ENCODE measurements at places on chromosomes 7 and 10.

- DNase-seq: peak; percentile 49
Measured at GRCh38 chr7:151251689-151252560, 3.4 kb upstream of the SMARCD3 start.

GRCh38 chr7:134350709-134351108 lies 34.0 kb upstream of the SLC35B4 start:
- DNase-seq: no peak

- DNase-seq: no peak
Measured at GRCh38 chr7:11923376-11923930, 91.5 kb upstream of the THSD7A start.

DNA sequence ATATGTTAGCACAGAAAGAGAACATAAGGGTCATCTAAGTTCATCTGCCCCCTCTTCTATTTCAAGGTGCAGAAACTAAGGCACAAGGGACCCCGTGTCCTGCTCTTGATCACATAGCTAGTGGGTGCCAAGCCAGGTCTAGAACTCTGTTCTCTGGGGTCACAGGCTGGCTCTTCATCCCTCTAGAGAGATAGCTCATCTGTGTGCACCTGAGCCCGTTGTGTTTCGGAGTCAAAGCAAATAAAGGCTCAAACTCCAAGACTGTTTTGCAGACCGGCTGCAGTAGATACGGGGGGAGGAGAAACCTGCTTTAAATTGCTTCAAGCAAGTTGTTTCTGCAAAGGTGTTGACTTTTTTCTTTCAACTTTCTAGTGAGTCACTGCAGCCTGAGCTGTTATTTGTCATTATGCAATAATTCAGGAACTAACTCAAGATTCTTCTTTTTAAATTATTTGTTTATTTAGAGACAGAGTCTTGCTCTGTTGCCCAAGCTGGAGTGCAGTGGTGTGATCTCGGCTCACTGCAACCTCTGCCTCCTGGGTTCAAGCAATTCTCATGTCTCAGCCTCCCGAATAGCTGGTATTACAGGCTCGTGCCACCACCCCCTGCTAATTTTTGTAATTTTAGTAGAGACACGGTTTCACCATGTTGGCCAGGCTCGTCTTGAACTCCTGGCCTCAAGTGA lies 6.5 kb downstream of the BLVRA start:
- DNase-seq: no peak

- DNase-seq: no peak
Measured at GRCh38 chr7:770741-771166, 43.7 kb upstream of the PRKAR1B start.

GRCh38 chr7:157613575-157614322 lies 276.9 kb downstream of the DNAJB6 start:
- no peak for DNase-seq

DNA sequence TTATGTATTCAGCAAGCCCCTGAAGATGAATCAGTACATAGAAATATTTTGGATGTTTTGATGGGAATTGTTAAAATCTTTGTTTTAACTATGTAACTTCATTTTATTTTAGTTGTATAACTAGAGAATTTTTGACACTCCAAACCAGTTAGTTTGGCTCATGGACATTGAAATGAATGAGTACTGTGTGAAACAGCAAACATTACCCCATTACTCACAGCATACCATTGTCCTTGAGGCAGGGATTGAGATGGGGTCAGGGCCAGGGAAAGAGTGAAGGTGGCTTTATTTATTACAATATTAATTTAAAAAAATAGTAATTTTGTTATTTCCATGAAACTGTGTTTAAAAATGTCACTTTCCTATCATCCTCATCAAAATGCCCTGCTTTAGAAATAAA lies 4.8 kb upstream of the BMPER start:
- DNase-seq: peak; percentile 33

DNA sequence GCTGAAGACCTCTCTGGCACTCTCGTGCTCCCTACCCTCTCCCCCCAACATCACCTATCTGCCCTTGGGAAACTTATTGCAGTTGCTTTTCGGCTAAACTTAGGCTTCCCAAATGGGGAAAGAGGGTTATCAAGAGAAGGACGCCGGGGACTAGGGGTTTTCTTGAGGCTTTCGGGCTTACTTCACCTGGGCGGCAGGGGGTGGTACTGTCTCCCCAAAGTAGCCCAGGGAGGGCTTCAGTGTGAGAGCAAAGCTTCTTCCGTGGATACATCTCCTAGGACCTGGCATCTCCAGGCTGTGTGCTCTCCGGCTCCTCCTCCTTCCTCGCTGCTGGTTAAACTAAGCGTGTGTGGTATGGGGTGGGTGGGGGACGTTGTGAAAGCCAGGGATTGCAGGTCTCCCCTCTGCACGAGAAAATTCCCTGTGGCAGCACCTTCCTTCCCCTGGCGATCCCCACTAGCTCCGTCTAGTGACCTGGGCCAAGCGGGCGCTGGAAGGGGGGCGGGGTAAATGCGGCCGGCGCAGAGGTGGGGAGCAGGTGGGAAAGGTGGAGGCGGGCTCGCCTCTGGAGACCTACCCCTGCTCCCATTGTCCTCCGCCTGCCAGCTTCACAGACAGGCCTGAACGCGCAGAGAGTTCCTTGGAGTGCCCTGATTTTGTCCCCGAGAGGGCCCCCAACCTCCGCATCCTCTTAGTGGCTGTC lies 1.1 kb downstream of the PLXDC2 start:
- DNase-seq: no peak

DNA sequence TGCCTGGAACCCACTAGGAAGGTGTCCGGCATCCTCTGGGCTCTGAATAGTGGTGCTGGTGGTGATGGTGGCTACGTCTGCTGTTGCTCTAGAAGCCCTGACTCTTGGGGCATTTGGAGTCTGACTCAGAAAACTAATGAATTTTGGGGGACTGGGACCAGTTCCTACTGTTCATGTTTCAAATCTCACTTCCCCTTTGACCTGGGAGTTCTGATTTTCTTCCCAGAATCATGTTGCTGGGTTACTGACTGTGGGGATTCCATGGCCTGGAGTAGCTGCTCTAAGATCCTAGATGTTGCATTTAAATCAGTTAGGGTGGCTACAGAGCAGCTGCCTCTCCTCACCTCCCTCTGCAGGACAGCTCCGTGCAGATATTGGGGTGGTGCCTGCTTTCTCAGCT lies 3.2 kb downstream of the TSPAN33 start:
- DNase-seq: no peak

- DNase-seq: no peak
Measured at GRCh38 chr10:76041551-76041950, 610.1 kb downstream of the LRMDA start.

- no peak for DNase-seq
Measured at GRCh38 chr7:39407723-39408122, 158.5 kb upstream of the YAE1 start.

GRCh38 chr10:3064423-3064822 lies 2.9 kb upstream of the PFKP start:
- DNase-seq: no peak

DNA sequence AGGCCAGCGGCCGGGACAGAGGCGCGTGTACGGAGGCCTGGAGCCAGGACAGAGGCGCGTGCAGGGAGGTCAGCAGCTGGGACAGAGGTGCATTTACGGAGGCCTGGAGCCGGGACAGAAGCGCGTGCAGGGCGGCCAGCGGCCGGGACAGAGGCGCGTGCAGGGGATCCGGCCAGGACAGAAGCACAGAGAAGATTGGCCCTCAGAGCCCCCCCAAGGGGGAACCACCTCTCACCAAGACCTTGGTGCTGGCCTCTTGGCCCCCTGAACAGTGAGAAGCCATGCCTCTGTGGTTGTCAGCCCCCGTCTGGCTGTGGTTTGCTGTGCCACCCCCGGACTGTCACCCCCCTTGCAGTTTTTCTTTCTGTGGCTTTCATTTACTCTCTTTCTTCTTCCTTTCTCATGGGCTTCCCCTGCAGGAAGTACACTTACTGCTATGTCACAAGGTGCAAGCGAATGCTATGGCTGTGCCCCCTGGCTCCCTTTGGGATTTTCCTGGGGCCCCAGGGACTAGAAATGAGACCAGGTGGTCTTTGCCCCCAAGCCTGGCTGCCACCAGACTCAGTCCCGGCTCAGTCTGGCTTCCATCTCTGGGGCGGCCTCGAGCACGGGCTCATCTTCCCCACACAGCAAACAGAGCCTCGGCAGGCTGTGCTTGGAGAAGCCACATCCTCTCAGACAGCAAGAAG lies 41.1 kb downstream of the INSIG1 start:
- DNase-seq: no peak

DNA sequence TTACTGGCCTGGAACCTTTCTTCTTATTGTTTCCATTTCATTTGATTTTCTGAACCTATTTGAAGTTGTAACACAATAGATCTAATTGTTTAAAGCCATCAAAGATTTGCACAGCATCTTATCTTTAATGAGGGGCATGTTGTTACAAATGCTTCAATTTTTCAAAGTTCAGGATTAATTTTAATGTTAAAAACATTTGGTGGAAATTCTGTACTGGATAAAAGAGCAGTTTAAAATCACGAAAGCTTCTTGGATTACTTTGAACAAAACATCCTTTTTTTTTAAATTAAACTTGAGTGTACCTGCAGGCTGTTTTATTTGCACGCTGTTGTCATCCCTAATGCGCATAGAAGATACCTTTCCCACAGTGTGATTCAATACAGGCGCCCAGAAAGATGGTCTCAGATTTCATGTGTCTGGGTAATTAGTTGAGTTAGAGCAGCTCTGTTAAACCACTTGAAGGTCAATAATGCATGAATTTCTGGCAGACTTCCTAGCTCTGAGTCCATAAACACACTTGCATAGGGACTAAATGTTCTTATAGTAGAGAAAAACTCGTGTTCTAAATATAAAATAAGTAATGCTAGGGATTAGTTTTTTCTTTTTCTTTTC lies 29.3 kb upstream of the DDX50 start:
- DNase-seq: peak; percentile 49

Data from MG63 (cell line).